ENCODE measurements at places on chromosomes 16 and 17. TPM values are rescaled to one million over a fixed set of nuclear protein-coding genes. Genes with fewer than 3 reads are reported as not detected.

DNA sequence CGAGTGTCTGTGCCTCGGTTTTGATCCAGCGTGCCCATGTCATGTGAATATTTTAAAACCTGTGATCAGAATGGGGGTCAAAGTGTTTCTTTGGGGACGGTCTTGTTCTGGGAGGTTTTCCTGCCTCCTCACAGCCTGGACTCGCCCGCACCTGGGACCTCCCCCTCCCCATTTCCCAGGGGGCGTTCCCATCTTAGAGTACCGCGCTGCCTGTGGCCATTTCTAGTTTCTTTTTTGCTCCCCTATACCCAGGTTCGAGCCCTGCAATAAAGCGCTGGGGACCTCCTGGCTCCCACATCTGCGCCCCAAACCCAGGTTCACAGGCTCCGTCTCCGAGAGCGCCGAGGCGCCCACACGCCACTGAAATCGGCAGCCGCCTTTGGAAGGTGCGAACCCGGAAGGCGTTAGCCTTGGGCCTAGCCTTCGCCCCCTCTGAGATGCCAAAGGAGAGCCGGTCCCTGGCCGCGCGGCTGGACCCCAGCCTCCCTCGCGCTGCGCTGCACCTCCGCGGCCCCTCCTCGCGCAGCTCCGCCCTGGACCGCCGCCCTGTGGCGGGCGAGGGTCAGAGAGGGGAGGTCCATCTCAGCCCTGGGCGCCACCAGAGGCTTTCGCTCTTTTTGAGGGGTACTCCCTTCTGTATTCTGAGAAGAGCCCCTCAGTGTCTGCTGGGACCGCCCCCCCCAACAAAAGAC lies 1.7 kb downstream of the KCNJ12 start:
- DNase-seq = no peak

DNA sequence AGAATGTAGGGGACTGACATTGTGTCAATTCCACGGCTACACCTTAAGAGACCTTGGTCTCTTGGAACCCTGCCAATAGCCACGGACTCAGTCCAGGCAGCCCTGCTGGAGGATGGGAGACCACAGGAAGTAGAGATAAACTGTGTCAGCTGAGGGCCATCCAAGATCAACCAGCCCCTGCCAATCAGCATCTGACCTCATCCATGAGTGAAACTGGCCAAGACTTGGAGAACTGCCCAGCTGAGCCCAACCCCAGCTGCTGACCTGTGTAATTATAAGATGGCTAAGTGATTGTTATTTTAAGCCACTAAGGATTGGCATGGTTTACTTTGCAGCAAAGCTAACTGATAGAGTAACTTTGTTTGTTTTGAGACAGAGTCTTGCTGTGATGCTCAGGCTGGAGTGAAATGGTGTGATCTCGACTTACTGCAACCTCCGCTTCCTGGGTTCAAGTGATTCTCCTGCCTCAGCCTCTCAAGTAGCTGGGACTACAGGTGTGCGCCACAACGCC lies 13.3 kb upstream of the YWHAE start:
- DNase-seq = peak; percentile 85

DNA sequence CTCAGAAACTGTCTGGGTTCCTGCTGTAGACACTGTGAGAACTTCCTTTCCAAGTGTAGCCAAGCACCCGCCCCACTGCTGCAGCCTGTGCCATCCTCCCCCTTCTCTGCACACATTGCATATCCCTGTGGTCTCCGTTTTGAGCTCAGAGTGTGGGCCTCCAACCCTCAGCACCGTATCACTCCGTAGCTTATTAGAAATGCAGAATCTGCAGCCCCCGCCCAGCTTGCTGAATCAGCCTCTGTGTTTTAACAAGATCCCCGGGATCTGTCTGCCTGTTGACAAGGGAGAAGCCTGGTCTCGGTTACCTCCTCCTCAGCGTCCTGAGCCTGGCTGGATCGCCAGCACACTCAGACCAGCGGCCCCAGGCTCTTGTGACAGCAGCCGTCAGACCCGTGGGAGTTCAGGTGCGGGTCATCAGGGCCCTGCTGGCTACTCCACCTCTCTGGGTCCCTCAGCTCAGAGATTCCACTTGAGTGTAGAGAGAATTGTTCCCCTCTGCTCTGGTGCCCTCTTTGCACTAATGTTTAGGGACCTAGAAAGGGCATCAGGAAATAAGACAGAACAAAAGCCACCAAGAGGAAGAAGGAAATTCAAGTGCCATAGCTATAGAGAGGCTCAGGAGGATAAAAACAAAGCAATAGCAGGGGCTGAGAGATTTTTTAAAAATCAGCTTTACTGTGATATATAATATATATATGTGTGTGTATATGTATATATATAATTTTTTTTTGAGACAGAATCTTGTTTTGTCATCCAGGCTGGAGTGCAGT lies 92.3 kb downstream of the PITPNC1 start:
- DNase-seq = no peak

Gene C17orf78
- total RNA-seq = not detected

Gene TPPP3
- total RNA-seq = 3.8 TPM

DNA sequence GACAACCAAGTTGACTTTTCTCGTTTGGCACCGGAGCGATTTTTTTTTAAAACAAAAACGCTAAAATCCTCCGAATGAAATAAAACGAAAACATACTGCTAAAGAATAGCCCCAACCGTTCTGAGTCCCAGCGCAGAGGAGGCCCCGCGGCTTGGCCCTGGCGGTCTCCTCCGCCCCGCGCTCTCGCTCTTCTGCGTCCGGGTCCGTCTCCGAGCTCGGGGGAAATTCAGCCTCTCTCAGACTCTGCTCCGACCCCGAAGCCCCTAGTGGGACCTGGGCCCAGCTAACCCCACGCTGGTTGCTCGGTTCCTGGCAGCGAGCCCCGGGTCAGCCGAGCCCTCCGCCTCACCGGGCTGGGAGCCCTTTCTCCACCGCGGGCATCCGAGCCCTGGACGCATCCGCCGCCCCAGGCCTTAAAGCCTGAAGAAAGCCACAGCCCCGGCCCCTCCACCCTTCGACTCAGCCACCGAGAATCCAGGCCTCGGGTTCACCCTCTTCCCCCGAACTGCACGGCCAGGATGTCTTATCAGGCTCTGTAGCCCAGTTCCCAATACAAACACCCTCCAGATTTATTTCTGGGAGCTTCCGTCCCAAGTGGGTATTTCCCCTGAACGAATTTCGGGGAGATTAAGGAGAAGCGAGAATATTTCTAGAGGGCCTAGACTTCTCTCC lies 1.2 kb downstream of the TBX2 start:
- DNase-seq = peak; percentile 53

DNA sequence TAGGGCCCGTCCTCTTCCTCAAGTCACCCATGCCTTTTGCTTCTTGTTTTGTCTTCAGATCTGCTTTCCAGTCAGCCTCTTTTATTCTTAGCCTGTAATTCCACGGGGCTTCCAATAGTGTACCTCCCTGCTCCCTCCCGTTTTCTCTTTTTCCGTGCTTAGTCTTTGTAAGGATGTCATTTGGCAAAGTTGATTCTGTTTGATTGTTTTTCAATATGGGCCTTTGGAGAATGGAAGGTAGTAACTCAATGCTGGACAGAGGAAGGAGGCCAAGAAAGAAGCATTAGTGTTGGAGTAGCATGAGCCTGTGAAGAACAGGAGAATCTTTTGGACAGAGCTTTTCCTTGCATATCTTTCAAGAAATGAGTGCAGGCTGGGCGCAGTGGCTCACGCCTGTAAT lies 6.5 kb downstream of the WWP2 start:
- DNase-seq = no peak

DNA sequence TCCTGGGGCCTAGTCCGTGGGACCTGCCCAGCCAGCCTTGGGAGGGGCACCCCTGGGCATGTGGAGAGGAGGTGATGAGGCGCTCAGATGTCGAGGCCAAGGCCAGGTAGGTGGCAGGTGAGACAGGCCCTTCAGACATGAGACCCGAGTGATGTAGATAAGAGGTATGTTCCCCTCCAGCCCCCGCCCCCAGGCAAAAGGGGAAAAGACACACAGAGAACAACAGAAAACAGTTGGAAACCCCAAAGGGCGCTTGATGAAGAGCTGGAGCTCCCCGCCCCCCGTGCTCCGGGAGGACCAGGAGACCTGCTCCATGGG lies 95.4 kb upstream of the CBX4 start:
- DNase-seq = no peak

- no peak for DNase-seq
Measured at GRCh38 chr16:65473699-65474098, 351.8 kb upstream of the CDH11 start.

GRCh38 chr17:76673729-76674128 lies 30.2 kb upstream of the ST6GALNAC1 start:
- no peak for DNase-seq

DNA sequence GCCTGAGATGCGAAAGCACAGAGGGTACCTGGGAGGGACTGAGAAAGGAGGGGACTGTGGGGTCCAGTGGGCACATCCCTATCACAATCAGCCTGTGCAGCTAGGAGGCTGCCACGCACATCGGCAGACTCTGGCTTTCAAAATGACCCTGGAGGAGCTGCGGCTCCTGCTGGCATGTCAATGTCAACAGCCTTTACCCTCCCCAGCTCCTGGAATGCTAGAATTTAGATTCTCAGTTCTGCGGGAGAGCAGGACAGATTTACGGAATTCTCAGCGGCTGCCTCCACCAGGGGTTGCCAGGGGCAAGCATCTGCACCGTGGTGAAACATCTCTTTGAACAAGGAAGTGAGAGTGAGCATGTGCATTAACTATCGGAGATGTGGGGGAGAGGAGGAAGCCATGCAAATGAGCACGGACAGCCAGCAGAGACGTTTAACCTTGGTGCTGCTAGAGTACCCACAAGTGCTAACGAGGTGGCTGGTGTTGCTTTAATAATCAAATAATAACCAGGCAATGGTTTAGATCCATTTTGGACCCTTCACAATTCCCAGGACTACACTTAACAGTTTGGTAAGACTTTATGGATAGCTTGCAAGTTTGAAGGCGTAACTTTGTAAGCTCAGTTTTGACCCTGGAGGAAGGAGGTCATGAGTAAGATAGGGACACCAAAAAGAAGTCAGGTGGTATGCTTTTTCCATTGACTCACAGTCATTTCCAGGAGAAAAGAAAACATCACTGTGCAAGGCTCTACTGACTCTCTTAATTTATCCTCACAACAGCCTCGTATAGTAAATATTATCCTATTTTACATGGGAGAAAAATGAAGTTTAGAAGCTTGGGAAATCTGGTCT lies 54.1 kb downstream of the XYLT1 start:
- DNase-seq = peak; percentile 51

Measured in fibroblast of lung (primary cell).